ENCODE measurements at places on chromosomes 11 and 22.

- no peak for DNase-seq
Observed at GRCh38 chr11:86418917-86419316, 44.2 kb downstream of the CCDC81 start.

DNA sequence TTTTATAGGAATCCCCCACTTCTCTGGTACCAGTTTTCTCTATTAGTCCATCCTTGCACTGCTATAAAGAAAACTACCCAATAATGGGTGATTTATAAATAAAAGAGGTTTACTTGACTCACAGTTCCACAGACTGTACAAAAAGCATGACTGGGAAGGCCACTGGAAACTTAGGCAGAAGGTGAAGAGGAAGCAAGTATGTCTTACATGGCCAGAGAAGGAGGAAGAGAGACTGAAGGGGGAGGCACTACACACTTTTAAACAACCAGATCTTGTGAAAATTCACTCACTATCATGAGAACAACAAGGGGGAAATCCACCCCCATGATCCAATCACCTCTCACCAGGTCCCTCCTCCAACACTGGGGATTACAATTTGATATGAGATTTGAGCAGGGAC is 68.9 kb upstream of the GNAZ start:
- no peak for DNase-seq

DNA sequence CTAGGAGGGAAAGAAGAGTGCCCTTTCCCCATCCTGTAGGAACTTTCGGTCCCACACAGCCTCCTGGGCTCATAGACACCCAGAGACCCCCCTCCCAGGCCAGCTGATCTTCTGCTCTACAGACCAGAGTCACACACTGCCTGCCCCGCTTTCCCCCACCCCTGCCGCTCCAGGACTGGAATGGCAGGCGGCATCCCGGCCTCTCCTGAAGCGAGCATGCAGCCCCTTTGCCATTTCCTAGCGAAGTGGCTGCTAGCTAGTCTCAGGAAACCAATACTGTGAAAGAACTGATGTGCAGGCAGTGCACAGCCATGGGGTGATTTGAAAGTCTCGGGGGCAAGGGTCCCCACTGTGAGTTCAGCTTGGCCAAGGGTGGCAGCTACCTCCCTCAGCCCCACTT is 8.3 kb downstream of the PICK1 start:
- no peak for DNase-seq

GRCh38 chr11:90204832-90205646 is 17.8 kb downstream of the CHORDC1 start:
- peak; percentile 55 for DNase-seq

GRCh38 chr11:112734207-112734606 is 227.0 kb upstream of the NCAM1 start:
- no peak for DNase-seq

DNA sequence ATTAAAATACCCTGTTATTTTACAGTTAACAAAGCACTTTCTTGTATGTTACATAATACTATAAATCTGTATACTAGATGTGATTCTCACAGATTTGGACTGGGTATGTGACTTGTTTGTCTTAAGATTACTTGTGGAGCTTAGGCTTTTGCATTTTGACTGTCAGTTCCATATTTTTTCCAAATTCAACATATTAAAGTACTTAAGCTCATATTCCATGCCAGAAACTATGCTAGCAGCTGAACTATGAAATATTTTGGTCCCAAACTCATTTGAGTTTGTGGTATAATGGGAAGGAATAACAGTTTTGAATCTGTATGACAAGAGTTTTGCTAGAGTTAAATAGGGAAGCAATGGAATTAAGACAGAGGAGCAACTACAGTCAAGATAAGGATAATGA is 841.4 kb downstream of the JRKL start:
- no peak for DNase-seq

DNA sequence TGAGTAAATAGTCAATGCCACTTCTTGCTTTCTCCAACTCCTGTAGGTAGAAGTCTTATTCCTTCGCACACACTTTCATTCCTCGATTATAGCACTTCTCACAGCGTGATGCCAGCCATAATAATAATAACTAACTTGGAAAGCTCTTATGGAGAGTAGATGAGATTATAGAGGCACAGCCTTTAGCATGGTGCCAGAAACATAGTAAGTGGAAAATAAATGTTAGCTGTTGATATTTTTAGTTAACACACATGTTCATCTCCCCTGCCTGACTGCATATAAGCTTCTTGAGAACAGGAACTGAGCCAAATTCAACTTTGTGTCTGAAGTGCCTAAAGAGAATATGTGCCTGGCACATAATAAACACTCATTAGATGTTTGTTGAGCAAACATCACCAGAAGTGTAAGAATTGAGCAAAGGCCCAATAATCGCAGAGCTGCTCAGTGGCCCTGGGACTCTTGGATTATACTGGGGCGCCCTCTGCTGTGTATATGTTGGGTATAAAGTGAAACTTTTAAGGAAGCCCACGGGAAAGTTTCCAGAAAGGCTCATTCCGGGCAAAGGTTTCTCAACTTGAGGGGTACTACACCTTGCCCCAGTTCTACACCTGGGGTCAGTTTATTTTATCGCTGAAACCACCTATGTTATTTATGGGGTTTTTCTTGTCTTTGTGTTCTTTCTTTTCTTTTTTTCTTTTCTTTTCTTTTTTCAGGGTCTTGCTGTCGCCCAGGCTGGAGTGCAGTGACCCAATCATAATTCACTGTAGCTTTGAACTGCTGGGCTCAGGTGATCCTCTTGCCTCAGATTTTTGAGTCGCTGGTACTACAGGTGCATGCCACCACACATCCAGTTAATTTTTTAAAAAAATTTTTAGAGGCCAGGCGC is 22.3 kb downstream of the SLN start:
- DNase-seq, result peak; percentile 52

GRCh38 chr11:2215561-2216399 is 44.2 kb upstream of the TH start:
- DNase-seq, result no peak

DNA sequence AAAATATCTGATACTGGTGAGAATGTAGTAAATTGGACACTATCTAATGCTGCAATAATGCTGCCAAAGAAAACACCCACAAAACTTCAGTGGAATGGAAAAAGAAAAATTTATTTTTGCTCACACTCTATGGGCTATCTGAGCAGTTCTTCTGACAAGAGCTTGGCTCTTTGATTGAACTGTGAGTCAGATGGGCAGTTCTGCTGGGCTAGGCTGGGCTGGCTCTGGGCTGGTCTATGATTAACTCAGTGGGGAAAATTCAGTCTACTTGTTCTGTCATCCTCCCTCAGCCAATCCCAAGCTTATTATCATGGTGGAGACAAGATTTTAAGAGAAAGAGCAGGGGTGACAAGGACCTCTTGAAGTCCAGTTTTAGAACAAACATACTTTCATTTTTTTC is 1404.8 kb downstream of the LRRC4C start:
- no peak for DNase-seq

- DNase-seq, result no peak
Observed at GRCh38 chr22:29212743-29213142, 7.0 kb downstream of the EMID1 start.

- no peak for DNase-seq
Observed at GRCh38 chr11:63769042-63769713, 603 bp upstream of the ZFTA start.

GRCh38 chr22:39142088-39142680 is 10.3 kb downstream of the CBX7 start:
- no peak for DNase-seq

- no peak for DNase-seq
Observed at GRCh38 chr11:79314906-79315689, 125.7 kb downstream of the TENM4 start.

DNA sequence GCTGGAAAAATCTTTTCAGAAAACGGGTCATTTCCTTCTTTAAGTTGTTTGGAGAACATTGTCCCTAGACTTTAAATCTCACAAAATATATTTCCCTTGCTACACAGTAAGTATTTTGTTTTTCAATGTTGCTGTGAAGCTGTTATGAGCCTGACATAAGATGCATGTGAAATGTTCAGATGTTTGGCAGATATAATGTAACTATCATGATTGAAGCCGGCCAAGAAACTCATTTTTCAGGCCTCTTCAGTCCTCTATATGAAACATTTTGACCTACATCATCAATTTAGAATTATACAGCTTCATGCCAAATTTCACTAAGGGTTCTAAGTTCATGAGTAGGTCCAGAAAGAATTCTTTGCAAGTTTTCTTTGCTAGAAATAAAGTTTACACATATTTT is 133.8 kb downstream of the JRKL start:
- DNase-seq, result no peak

DNA sequence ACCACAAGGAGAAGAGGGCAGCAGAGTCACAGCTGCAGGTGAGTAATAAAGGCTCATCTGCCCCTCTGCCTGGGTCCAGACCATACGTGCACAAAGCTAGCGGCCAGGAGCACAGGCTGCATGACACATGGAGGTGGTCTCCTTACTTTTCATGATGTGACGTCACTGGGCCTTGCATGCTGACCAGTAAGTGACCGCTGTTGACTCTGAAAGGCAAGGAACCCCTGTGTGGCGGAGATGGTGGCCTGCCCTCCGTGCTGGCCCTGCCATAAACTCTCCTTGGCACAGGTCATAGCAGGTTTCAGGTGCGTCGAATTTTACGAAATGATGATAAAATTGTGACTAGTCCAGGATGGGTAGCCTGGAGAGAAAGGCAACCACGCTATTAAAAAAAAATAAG is 7.6 kb upstream of the PARVG start:
- no peak for DNase-seq

DNA sequence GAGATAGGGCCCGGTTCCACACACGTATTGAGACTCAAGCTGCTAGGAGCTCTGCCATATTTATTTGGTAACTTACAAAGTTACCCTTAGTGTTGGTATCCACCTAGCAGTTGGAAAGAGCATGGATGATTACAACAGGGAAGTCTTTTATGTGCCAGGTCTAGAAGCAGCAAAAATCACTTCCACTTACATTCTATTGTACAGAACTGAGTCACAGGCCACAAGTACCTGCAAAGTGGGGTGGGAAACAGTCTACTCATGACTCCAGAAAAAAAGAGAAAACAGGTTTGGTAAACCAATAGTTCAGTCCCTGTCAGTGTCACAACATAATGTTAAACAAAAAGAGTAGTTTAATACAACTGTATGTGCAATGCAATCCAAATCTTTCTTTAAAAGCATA is 279.6 kb upstream of the PITPNB start:
- no peak for DNase-seq

- DNase-seq, result no peak
Observed at GRCh38 chr11:837189-837989, 4.6 kb downstream of the CD151 start.

DNA sequence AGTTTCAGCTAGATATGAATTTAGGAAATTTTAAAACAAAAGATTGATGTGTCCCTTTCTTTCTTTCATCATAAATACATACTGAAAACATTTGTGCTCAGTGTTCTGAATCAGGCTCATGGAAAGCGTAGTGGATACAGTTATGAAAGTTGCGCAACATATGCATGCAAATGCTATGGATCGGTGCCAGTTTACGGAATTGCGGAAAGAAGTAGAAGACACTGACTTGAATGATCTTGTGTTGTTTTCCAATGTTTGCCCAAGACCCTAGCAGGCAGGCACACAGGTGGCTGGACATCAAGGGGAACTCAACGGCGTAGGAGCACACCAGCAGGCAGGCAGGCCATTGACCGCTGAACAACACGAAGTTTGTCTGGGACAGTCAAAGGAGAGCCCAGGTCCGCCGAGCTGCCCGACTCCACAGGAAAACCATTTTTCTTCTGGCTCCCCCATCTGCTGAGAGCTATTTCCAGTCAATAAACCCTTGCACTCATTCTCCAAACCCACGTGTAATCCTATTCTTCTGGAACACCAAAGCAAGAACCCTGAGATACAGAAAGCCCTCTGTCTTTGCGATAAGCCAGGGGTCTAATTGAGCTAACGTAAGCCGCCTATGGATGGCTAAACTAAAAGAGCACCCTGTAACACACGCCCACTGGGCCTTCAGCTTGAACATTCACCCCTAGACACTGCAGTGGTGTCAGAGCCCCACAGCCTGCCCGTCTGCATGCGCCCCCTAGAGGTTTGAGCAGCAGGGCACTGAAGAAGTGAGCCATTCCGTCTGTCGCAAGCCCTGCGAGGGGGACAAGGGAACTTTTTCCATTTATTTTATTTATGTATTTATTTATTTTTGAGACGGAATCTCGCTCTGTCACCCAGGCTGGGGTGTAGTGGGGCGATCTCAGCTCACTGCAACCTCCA is 7.4 kb upstream of the BIRC3 start:
- no peak for DNase-seq

DNA sequence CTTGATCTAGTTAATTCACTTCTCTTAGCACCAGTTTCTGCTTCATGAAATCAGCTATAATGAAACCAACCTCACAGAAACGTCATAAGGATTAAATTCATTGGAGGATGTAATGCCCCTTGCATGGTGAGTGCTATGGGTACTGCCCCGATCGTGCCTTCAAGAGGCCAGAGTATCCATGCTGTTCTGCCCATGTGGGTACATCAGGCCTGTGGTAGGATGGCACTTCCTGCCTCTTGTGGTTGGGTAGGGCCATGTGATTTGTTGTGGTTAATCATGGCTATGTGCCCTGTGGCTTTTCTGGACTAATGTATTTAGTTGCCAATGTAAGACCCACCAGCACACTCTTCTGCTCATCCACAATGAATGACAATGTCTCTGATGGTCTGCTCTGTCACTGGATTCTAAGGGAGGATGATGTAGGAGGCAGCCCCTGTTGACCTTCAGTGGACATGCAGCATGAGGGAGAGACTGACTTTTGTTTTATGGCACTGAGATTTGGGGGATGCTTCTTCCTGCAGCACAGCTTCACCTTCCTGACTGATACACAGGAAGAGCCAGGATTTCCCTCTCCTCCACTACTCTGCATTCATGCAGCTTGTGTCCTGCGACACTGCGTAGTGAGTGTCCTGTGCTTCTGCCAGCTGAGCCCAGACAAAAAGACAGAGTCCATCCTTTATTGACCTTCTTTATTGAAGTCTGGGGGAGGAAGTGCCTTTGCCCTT is 66.2 kb downstream of the DHCR7 start:
- no peak for DNase-seq

DNA sequence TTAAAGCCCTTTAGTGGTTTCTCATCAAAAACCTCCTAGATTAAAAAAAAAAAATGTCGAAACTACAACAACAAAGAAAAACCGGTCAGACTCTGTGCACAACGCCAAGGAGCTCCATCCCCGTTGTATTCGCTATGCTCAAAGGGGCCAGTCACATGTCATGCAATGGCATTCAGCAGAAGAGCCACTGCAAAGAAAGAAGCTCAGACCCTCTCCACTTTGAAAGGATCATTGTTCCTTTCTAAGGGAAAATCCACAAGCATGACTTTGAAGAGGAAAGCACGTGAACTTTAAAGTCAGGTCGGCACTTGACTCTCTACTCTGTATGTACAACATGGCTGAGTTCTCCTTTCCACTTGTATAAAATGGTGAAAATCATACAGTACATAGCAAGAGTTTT is 655.6 kb downstream of the ETS1 start:
- DNase-seq, result no peak

GRCh38 chr11:33622186-33622585 is 78.4 kb downstream of the C11orf91 start:
- DNase-seq, result no peak

DNA sequence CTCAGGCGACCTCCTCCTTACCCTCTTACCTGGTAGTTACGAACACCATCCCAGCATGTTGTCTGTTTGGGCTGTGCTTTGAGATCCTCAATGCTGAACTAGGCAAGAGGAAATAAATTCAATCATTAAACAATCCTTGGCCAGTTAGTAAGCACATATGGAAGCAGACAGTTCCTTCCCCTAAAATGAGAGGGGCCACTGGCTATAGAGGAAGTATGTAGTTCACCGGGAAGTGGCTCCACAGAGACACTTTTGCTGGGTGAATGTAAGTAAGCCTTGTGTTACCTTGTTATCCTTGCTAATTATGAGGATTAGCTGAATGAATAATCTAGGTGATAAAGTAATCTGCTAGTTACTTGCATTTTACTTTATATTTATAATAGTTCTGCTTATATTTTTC is 2.9 kb downstream of the THYN1 start:
- no peak for DNase-seq

Measured in glomerular endothelial cell (primary cell).